ENCODE measurements at places on chromosomes 1 and 21.

DNA sequence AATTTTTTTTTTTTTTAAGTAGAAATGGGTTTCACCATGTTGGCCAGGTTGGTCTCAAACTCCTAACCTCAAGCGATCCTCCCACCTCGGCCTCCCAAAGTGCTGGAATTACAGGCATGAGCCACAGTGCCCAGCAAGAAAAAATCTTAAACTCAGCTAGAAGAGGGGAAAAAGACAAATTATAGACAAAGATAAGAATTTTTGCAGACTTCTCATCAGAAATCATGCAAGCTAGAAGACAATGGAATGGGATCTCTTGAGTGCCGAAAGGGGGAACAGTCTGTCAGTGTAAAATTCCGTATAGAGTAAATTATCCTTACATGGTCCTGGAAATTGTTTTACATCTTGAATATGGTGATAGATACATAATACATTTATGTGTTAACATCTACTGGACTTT lies 294.4 kb downstream of the CAMTA1 start:
- no peak for DNase-seq

DNA sequence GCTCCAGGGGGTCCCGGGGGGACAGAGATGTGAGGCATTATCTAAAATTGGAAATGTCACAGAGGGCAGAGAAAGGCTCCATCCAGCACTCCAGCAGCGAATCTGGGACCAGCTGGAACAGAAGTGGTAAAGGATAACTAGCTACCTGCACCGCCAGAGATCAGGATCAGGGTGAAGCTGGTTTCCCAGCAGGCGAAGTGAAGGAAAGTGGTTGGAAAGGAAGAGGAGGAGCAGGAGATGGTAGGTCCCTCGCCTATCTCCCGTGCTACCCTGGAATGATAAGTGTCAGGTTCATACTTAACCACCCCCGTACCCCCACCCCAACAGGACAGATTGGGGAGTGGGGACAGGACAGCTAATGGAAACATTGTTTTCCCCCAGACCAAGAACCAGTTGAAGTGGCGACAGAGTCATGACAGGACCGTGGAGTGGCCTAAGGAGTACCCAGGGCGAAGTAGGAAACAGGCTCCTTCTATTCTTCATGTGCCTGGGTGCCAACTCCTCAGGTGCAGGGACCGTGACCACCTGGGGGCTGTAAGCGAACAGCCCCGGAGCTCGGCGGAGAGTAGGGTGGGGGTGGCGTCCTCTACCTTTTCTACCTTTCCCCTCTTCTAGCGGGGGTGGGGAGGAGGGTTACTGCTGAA lies 717 bp downstream of the B4GALT3 start:
- no peak for DNase-seq

DNA sequence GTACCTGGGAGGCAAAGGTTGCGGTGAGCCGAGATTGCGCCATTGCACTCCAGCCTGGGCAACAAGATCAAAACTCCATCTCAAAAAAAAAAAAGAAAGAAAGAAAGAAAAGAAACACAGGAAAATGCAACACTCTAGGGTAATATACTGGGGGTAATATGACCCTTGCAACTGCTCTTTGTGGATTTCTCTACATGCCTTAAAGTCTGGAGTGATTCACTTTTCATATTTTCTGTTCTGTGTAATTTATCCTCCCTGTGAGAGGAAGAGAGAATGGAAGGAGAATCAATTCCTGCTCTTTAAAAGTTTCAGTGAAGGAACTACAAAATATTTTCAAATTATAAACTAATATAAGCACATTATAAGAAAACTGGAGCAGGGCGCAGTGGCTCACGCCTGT lies 22.7 kb downstream of the RIT1 start:
- DNase-seq = no peak

DNA sequence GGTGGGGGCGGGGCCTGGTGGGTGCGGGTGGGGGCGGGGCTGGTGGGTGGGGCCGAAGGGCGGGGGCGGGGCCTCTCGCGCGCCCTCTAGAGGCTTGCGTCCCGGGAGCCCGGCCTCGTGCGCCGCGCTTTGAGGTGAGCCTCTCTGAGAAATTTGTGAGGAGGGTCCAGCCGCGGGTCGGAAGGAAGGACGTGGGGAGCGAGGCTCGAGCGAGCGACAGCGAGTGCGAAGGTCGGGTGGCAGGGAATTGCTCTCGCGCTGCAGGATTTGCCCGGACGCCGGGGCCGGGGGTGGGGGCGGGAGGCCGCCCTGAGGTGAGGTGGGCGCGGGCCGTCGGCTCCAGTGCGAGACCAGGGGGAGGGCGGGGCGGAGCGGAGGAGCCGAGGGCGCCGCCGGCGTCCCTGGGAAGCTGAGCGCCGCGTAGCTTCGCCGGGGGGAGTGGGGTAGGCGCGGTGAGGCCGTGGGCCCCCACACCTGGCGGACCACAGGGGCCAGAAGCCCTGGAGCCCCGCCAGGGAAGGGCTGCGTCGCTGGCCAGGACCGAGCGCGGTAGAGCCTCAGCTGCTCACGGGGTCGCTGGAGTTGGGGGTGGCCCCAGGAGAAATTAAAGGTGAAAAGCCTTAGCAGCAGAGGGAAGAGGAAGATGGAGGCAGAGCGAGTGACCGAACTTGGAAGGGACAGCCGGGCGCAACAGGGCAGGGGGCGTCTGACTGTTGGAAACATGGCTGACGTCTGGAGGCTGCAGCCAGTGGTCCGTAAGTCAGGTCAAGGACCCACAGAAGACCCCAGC lies 754 bp upstream of the LSS start:
- no peak for DNase-seq

DNA sequence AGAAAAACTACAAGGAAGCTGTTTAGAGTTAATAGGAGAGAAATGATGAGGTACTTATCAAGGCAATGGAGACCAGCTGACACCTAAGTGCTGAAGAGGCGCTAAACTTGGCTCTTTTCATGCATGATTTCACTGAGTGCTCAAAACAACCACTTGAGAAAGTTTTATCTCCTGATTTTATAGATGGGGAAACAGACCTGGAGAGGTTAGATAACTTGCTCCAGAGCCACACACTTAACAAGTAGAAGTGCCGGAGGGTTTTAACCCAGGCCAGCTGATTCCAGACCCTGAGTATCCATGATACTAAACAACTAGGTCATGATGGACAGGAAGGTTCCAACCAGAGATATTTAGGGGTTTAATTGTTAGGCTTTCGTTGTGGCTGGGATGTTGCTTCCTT lies 25.9 kb downstream of the UBE2U start:
- DNase-seq = no peak

DNA sequence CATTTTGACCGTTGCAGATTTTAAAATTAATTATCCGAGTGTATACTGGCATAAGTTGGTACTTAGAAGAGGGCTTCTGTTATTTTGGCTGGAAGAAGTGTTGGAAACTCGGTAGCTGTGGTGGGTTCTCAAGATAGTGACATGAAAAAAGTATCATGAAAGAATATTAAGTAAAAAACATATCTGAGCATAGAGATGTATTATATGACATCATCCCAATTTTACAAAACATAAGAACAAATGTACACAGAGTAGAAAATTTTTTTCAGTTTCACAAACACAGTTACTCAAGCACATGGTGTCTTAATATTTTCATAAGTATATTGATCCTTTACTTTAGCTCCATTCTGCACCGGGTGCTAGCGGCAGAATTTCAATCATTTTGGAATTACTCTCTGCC lies 684 bp downstream of the IFI16 start:
- DNase-seq = no peak

DNA sequence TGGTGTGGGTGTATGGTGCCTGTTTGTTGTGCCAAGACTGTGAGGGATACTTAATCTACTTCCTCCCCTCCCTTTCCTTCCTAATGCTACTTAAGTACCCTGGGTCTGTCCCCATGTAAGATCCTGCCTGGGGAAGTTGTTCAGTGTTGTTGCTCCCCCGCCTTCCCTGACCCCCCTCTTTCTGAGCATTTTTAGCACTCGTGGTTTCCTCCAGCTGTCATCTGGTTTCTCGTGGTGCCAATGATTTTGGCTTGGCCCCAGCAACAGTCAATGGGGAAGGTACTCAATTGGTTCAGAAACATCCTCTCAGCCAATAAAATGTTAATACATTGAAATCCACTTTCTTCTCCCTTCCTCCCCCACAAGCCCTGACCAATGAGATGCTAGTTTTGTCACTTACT lies 8.0 kb upstream of the B4GALT3 start:
- no peak for DNase-seq

- DNase-seq = no peak
Measured at GRCh38 chr1:26581287-26581651, 51.7 kb downstream of the RPS6KA1 start.

GRCh38 chr1:172824209-172824608 lies 165.3 kb downstream of the FASLG start:
- DNase-seq = no peak

DNA sequence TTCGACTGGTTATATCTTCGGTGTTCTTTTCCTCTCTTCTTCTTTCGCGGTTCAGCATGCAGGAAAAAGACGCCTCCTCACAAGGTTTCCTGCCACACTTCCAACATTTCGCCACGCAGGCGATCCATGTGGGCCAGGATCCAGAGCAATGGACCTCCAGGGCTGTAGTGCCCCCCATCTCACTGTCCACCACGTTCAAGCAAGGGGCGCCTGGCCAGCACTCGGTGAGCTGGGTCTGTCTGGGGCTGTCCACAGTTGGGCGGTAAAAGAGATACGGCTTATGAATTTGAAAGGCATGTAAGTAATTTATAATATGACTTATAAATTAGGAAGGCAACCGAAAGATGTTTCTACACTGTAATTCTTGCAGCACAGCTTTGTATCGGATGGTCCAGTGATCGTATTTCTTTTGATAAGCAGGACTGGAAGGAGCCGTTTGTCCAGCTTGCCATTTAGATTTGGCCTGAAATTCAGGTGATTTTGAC lies 334 bp downstream of the CTH start:
- DNase-seq = peak; percentile 76

DNA sequence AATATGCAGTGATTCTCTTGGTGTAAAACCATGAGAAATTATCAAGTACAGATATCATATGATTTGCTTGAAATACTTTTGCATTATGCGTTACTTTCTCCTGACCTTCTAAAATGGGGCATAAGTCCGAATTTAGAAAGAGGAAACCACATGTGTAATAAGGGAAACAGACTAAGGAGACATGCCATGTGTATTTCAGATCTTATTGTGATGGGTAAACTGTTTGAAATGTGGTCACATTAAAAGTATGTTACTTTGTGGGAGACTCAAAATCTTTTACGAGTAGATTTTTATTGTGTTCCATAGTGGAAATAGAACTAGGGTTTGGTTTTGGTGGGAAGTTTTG lies 173.0 kb downstream of the NFIA start:
- DNase-seq = no peak

DNA sequence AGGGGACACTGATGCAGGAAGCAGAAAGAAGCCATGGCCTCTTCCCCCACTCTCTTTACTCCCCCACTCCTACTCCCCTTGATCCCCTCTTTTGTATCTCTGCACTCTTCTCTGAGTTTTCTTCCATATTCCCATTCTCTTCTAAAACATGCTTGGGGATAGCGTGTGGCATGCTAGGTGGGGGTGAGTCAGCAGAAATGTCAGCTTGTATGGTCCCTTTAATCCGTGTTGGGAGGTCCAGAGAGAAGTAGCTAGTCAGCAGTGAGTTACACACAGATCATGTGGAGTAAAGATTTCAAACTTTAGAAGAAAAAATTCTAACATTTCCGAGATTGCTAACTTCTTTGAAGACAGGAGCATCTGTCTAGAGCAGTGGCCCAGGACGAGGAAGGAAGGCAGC lies 4.0 kb upstream of the KCNK1 start:
- DNase-seq = no peak

- DNase-seq = peak; percentile 46
Measured at GRCh38 chr1:79259390-79260336, 253.1 kb upstream of the ADGRL4 start.

GRCh38 chr1:17086751-17087150 lies 32.5 kb downstream of the PADI2 start:
- no peak for DNase-seq

GRCh38 chr1:205226868-205227583 lies 720 bp upstream of the TMCC2 start:
- peak; percentile 70 for DNase-seq

GRCh38 chr1:246959944-246960693 lies 28.4 kb upstream of the AHCTF1 start:
- no peak for DNase-seq

- no peak for DNase-seq
Measured at GRCh38 chr1:15414445-15414983, 4.8 kb downstream of the EFHD2 start.

DNA sequence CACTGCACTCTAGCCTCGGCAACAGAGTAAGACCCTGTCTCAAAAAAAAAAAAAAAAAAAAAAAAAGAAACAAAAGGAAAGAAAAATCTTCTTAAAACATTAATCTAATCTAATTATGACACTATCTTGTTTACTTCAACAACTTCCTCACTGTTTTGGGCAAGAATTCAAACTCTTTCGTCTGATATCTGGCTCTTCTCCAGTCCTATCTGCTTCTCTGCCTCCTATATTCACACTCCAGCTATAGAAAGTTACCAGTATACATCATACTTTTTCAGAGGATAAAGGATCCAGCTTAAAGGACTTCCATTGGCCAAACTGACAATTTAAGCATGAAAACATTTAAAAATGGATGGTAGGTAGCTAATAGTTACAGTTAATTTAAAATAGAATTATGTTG lies 47.3 kb downstream of the EIF2B3 start:
- no peak for DNase-seq

DNA sequence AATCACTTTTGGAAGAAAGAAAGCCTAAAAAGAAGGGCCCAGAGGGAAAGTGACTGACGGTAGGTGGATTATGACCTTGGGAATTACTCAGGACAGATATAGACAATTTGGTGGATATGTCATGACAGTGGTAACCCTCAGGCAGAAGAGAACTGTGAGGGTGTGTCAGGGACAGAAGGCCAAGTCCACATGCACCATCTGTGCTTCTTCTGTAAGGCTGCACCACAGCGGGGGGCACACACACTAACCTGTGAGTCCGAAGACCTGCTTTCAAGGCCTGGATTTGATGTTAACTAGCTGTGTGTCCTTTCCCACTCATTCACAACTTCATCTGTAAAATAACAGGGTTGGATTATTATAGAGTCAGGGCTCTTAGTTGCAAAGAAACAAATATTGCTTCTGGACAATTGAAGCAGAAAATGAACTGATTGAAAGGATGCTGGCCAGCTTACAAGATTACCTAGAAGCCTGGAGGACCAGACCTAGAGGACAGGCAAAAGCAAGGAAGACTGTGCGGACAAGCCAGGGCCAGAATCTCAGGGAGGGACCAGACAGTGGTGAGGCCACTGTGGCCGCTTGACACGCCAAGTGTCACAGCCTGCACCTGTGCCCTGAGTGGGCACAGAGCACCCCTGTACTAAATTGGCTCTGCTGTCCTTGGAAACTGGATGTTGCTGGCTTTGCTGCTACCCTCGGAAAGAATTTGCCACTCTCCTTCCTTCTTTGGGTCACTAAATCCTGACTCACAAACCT lies 34.7 kb upstream of the USP24 start:
- DNase-seq = no peak

- no peak for DNase-seq
Measured at GRCh38 chr1:19006000-19006399, 49.5 kb upstream of the IFFO2 start.

Data from kidney glomerular epithelial cell (primary cell).